ENCODE measurements at places on chromosomes 7 and 10. TPM values are rescaled to one million over a fixed set of nuclear protein-coding genes. Genes with fewer than 3 reads are reported as not detected.
A peak's percentile ranks its signal among the peaks of the same experiment; 100 is the strongest.

DNA sequence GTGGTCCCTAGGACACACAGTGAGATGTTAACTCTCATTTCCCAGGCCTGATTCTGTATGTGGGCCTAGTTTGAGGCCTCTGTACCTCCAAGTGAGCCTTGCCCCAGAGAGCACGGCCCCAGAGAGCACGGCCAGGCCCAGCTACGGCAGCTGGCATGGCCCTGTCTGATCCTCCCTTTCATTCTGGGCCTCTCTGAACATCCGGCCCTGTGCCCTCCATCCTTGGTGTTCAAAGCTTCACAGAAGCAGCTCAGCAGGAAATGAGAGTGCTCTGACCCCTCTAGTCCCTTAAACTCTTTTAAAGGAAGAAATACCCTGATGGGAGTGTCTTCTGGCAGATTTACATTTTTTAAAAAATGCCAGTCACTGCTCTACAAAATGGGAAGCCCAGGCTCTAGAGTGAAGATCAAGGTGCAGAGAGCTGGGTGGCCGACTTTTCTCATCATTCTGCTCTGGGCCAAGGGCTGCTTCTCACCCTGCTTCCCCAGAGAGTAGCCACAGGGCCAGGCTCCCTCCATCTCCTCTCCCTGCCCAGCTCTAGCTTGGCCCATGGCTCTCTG is 171.9 kb downstream of the RPS24 start:
- H3K4me1 ChIP-seq = peaks cover 12% of the 10 kb centered on the region
- DNase-seq = no peak
- no peaks in the 10 kb centered on the region for H3K36me3 ChIP-seq

DNA sequence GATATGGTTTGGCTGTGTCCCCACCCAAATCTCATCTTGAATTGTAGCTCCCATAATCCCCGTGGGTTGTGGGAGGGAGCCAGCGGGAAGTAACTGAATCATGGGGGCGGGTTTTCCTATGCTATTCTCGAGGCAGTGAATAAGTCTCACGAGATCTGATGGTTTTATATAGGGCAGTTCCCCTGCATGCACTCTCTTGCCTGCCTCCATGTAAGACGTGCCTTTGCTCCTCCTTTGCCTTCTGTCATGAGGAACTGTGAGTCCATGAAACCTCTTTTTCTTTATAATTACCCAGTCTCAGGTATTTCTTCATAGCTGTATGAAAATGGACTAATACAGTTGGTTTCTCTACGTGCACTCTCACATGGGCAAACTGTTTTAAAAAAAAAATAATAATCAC is 207.7 kb downstream of the SLC25A13 start:
- H3K4me3 ChIP-seq = no peak overlapping the region
- H3K27ac ChIP-seq = no peak overlapping the region
- peaks cover 24% of the 10 kb centered on the region for H3K27me3 ChIP-seq
- DNase-seq = no peak
- H3K36me3 ChIP-seq = no peaks in the 10 kb centered on the region
- H3K4me1 ChIP-seq = no peaks in the 10 kb centered on the region

GRCh38 chr7:104805449-104806317 is 208.3 kb upstream of the KMT2E start:
- H3K27me3 ChIP-seq = peaks cover 22% of the 10 kb centered on the region
- H3K27ac ChIP-seq = no peak overlapping the region
- H3K4me1 ChIP-seq = no peaks in the 10 kb centered on the region

- DNase-seq = no peak
- H3K36me3 ChIP-seq = peaks cover 14% of the 10 kb centered on the region
- no peak overlapping the region for H3K4me3 ChIP-seq
- H3K4me1 ChIP-seq = peaks cover 36% of the 10 kb centered on the region
- H3K27ac ChIP-seq = no peak overlapping the region
These were observed 10.5 kb upstream of the LAMB4 start for GRCh38 chr7:108140671-108141070.

DNA sequence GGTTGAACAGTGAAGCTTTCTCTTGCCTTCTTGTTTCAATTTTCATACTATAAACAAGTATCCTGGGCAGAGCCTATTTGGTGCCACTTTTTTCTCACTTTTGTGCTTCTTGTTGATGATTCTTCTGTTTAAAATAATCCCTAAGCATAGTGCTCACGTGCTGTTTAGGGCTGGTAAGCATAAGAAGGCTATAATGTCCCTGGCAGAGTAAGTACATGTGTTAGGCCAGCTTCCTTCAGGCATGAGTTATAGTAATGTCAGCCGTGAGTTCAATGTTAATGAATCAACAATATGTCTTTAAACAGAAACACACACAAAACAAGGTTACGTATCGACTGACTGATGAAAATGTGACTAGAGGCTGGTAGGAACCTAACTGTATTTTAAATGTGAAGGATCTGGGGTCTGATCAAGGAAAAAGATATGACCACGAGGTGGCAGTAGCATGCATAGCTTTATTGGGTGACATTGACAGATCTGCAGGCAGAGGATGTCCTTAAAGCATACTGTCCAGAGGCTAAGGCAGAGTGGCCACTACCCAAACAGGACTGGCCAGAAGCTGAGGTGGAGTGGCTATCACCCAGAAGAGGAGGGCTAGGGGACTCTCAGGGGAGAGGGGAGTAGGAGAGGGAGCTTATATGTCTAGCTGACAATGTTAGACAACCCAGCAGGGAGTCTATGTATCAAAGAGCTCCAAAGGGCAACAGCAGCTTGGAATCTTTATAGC is 113.7 kb downstream of the BRAF start:
- H3K27ac ChIP-seq = no peak overlapping the region
- H3K4me1 ChIP-seq = peaks cover 9% of the 10 kb centered on the region
- DNase-seq = peak; percentile 43
- H3K27me3 ChIP-seq = no peaks in the 10 kb centered on the region
- H3K36me3 ChIP-seq = no peaks in the 10 kb centered on the region

- DNase-seq = no peak
- no peak overlapping the region for H3K4me3 ChIP-seq
- H3K27ac ChIP-seq = no peak overlapping the region
- H3K27me3 ChIP-seq = peaks cover 7% of the 10 kb centered on the region
- no peaks in the 10 kb centered on the region for H3K36me3 ChIP-seq
These were observed 8.4 kb upstream of the AGR2 start for GRCh38 chr7:16813232-16813616.

DNA sequence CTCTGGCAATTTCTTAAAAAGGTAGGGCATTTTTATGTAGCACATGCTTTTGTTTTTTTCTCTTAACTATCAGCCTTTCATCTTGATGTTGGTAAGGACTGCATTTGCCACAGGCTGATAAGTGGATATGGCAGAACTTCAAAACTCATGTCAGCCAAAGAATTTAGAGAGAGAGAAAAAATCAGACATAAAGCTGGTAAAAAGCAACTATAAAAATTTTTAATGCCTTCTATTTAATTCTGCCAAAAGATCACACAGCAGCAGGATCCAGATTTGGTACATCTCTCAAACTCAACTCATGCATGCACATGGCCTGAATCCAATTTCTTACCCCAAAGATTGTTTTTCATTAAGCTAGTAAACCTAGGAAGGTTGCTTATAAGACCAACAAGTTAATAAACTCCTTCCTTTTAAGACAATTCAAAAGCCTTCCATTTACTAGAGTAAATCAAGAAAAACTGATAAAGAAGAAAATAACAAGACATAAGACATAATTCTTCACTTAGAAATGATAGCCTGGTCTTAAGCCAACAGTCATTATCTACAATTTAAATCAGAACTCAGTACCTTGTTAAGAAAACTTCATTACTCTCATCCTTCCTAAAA is 69.3 kb downstream of the GLI3 start:
- no peak for DNase-seq
- H3K4me3 ChIP-seq = no peak overlapping the region
- no peak overlapping the region for H3K27ac ChIP-seq
- H3K4me1 ChIP-seq = no peaks in the 10 kb centered on the region
- H3K27me3 ChIP-seq = no peaks in the 10 kb centered on the region
- H3K36me3 ChIP-seq = no peaks in the 10 kb centered on the region

GRCh38 chr7:93226310-93226709 is at the start of gene HEPACAM2:
TSS of gene HEPACAM2 (minus strand) at chr7:93226469.
- no peak for DNase-seq
- H3K4me1 ChIP-seq = peaks cover 10% of the 10 kb centered on the region
- H3K36me3 ChIP-seq = no peaks in the 10 kb centered on the region
- no peaks in the 10 kb centered on the region for H3K27me3 ChIP-seq
- peak within 1 kb of the TSS; percentile 14 for H3K27ac ChIP-seq

- no peak overlapping the region for H3K27ac ChIP-seq
- no peak for DNase-seq
- H3K36me3 ChIP-seq = peaks cover 5% of the 10 kb centered on the region
These were observed 30.1 kb downstream of the KLF6 start for GRCh38 chr10:3754727-3755439.

DNA sequence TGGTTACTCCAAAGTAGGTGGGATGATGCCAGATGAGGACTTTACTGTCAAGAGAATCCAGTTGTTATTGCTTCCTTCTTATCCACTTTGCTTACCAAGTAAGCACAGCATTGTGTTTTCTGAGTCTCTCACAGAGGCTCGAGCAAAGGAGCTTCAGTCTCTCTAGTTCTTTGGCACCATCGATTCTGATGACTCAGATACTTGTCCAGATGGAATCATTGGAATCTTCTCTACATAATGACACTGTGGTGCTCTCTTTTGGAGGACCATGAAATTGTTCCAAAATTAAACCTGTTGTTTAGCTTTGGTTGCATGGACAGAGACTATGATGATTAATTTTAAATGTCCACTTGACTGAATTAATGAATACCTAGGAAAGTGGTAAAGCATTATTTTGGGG is 132.6 kb downstream of the NXPH1 start:
- no peaks in the 10 kb centered on the region for H3K27me3 ChIP-seq
- no peak overlapping the region for H3K4me3 ChIP-seq
- no peaks in the 10 kb centered on the region for H3K4me1 ChIP-seq
- no peak for DNase-seq
- no peaks in the 10 kb centered on the region for H3K36me3 ChIP-seq
- no peak overlapping the region for H3K27ac ChIP-seq

- H3K36me3 ChIP-seq = no peaks in the 10 kb centered on the region
- no peak for DNase-seq
- no peak overlapping the region for H3K27ac ChIP-seq
These were observed 282.5 kb upstream of the MYO3A start for GRCh38 chr10:25651534-25651933.

DNA sequence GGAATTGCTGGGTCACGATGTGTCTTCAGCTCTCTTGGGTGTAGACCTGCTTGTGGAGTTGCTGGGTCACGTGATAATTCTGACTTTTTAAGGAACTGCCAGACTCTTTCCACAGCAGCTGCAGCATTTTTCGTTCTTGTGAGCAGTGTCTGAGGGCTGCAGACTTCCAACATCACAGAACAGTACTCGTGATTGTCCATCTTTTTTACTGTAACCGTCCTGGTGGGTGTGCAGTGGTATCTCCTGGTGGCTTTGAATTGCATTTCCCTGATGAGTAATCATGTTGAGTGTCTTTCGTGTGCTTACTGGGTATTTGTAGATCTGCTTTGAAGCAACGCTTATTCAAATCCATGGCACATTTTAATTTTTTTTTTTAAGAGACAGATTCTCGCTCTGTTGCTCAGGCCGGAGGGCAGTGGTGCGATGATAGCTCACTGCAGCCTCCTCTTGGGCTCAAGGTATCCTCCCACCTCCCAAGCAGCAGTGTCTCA is 22.7 kb downstream of the INPP5A start:
- no peak overlapping the region for H3K4me3 ChIP-seq
- H3K27ac ChIP-seq = no peak overlapping the region
- H3K27me3 ChIP-seq = no peaks in the 10 kb centered on the region
- peaks cover 34% of the 10 kb centered on the region for H3K4me1 ChIP-seq

DNA sequence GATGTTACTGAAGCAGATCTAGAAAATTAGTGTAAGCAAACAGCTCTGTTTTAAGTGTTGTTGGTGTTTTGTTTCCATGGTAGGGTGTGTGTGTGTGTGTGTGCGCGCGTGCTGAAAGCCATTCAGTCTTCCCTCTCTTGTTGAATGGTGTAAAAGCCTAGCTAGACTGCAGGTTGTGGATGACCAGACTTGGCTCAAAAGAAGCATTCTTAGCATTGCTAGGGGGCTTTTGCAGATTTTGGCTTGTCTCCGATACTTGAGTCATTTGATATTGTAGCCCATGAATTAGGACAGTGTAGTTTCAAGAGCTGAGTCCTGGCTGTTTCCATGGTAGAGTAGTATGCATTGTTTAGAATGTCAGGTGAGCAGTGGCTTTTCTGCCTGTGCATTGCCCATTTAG is 99.1 kb downstream of the SND1 start:
- no peak overlapping the region for H3K27ac ChIP-seq
- no peak overlapping the region for H3K4me3 ChIP-seq
- H3K4me1 ChIP-seq = peaks cover 37% of the 10 kb centered on the region
- H3K36me3 ChIP-seq = peaks cover 47% of the 10 kb centered on the region
- no peak for DNase-seq
- H3K27me3 ChIP-seq = no peaks in the 10 kb centered on the region

- peaks cover 10% of the 10 kb centered on the region for H3K4me1 ChIP-seq
- H3K27me3 ChIP-seq = no peaks in the 10 kb centered on the region
- H3K27ac ChIP-seq = peak overlapping the region; percentile 77
- H3K4me3 ChIP-seq = peak overlapping the region; percentile 45
These were observed 152.7 kb downstream of the SKIDA1 start for GRCh38 chr10:21372651-21373410.

DNA sequence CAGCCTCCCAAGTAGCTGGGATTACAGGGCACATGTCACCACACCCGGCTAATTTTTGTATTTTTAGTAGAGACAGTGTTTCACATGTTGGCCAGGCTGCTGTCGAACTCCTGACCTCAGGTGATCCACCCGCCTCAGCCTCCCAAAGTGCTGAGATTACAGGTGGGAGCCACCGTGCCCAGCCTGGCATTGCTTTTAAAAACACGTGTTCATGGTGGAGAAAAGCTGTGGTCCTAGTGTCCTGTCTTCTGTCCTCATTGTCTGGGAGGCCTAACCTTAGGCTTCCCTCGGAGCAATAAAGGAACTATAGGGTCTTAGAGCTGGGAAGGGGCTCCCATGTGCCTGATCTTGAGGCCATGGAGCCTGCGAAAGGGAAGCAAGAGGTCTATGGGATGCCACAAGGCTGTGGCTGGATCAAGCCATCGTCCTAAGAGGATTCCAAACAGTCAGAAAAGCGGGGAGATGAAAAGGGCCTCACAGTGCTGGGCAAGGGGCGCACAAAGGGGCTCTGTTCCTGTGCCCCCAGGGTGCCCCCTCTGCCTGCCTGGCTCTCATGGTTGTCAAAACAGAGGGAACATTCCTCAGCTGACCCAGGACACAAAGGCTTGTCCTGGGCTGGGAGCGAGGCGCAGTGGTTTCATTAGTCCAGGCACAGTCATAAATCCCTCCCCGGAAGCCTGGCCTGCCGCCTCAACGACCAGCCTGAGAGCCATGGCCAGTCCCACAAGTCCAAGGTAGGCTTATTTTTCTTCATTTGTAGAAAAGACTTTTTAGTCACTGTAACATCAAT is 106.6 kb upstream of the TNS3 start:
- H3K36me3 ChIP-seq = no peaks in the 10 kb centered on the region
- H3K27ac ChIP-seq = no peak overlapping the region
- H3K4me1 ChIP-seq = no peaks in the 10 kb centered on the region
- H3K27me3 ChIP-seq = peaks cover 3% of the 10 kb centered on the region

FAM13C gene
- 0.21 TPM for total RNA-seq

CRTAC1 gene
- not detected for total RNA-seq

ITGB8 gene
- total RNA-seq = not detected

STK31 gene
- not detected for total RNA-seq

GNA12 gene
- 15.1 TPM for total RNA-seq

CPA2 gene
- total RNA-seq = not detected

FAM25A gene
- total RNA-seq = not detected

Data from activated naive CD8-positive, alpha-beta T cell treated with anti-CD3 and anti-CD28 coated beads for 36 hours (primary cell).